ENCODE measurements at places on chromosomes 1 and 21.

GRCh38 chr1:39268906-39269305, 64.4 kb downstream of the MACF1 start:
- DNase-seq: no peak

DNA sequence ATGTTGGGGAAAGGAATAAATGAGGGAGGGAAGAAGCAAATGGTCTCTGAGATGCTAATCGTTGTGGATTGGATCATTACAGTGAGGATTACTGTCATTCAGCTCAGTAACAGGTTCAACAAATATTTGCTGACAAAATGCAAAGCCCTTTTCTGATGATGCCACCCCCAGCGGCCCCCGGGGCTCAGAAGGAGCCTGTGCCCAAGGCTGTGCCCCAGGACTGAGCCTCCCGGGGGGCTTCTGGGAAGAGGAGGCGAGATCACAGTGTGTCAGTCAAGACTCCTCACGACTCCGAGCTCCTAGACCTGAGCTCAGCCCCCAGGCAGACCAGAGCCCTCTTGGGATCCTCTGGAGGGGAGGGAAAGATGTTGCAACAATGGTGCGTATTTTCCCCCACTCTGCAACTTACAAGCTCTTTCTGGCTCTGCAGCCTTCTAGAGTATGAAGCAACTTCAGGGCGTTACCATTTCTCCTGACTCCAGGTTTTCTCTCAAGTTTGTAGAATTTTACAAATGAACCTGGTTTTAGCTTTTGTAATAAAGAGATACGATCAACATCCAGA, 20.8 kb downstream of the EPHA8 start:
- DNase-seq: no peak

- DNase-seq: no peak
Measured at GRCh38 chr1:43285269-43285990, at the start of gene C1orf210. C1orf210 (minus strand) TSS chr1:43285581; CDS start chr1:43283270, 2,311 bp downstream.

- DNase-seq: no peak
Measured at GRCh38 chr1:65792669-65793358, at the start of gene PDE4B. PDE4B (plus strand) TSS chr1:65792895.

- no peak for DNase-seq
Measured at GRCh38 chr1:47703981-47704596, 266.2 kb downstream of the FOXD2 start.

GRCh38 chr1:29521438-29521715, 285.1 kb downstream of the PTPRU start:
- DNase-seq: no peak

GRCh38 chr21:15445327-15445726, 284.5 kb upstream of the USP25 start:
- no peak for DNase-seq

GRCh38 chr1:172343240-172344160, 77.0 kb upstream of the C1orf105 start:
- no peak for DNase-seq

DNA sequence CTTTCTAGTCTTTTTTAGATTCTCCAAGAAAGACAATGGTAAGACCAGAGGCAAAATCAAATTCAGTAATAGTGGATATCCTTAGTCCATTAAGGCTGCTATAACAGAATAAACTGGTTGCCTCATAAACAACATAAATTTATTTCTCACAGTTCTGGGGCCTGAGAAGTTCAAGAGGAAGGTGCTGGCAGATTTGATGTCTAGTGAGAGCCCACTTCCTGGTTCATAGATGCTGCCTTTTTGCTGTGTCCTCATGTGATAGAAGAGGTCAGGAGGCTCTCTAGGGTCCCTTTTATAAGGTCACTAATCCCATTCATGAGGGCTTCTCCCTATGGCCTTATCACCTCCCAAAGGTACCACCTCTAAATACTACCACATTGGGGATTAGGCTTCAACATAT, 31.5 kb upstream of the BTG3 start:
- no peak for DNase-seq

DNA sequence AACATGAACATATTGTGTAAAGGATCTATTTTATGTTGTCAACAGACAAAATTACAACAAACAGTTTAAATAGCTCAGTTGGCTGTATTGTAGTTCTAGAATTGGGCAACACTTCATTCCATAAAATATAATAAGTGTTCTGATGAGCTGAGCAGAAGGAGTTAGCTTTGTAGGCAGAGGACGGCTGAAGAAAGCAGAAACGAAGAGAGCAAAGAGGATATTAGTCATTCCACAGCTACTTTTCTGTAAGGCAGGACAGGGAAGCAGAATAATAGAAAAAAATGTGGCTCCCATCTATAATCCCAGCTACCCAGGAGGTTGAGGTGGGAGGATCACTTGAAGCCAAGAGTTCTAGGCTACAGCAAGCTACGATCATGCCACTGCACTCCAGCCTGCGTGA, 20.2 kb upstream of the IVNS1ABP start:
- DNase-seq: no peak

DNA sequence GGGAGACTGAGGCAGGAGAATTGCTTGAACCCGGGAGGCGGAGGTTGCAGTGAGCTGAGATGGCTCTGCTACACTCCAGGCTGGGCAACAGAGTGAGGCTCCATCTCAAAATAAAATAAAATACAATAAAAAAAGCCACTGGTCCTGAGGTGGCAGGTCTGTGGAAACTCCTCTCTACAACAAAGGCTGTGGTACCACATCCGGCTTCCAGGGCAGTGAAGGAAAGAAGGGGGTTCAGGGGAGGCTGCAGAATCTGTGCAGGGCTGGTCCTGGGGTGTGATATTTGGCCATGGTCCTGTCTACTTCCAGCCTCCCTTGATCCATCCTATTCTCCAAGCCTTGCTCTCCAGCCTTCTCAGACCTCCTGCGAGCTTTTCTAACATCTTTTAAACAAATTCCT, 731 bp upstream of the ZNF683 start:
- no peak for DNase-seq

- no peak for DNase-seq
Measured at GRCh38 chr1:87985071-87985470, 656.4 kb downstream of the LMO4 start.

GRCh38 chr1:189787201-189787600, 690.5 kb downstream of the BRINP3 start:
- DNase-seq: no peak

GRCh38 chr1:92087542-92087941, 7.4 kb downstream of the BTBD8 start:
- no peak for DNase-seq

GRCh38 chr1:3072391-3073185, 3.6 kb downstream of the PRDM16 start:
- DNase-seq: no peak

DNA sequence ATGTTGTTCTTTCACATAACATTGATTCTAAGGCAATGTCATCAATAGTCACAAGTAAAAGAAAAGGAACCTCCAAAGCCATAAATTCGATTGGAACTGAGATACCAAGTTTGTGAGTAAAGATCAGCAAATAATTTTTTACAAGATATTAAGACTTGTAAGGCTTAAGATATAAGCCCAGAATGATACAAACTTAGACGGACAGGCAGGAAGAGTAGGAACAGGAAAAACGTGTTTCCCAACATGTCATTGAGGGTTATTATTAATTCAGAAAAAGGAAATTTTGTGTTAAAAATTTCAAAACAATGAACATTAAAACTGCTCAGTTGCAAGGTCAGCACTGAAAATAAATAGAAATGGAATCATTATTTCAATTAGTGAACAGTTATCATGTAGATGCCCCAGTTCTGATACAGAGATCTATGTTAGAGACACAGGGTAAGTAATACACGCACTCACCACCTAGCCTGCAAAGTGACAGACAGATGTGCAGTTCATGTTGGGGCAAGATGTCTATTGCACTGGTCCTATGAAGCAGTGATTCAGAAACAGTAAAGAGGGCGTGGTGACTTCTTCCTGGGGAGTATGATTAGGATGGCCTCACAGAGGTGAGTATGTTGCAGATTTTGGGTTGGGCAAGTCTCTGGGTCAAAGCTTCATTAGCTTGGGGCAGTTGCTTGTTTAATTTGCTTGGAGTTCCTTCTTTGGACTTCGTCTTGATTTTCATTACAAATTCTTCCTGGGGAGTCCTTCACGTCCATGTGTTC, 284.4 kb downstream of the SETD4 start:
- DNase-seq: no peak

GRCh38 chr1:63936276-63936675, 162.5 kb downstream of the ROR1 start:
- no peak for DNase-seq

- DNase-seq: no peak
Measured at GRCh38 chr1:235160383-235160956, 580 bp downstream of the RBM34 start.

- DNase-seq: no peak
Measured at GRCh38 chr21:45496968-45497845, 45.0 kb downstream of the SLC19A1 start.

- no peak for DNase-seq
Measured at GRCh38 chr1:80607064-80607463, 1193.7 kb upstream of the ADGRL2 start.

- no peak for DNase-seq
Measured at GRCh38 chr1:43934101-43934985, 742 bp downstream of the ARTN start.

DNA sequence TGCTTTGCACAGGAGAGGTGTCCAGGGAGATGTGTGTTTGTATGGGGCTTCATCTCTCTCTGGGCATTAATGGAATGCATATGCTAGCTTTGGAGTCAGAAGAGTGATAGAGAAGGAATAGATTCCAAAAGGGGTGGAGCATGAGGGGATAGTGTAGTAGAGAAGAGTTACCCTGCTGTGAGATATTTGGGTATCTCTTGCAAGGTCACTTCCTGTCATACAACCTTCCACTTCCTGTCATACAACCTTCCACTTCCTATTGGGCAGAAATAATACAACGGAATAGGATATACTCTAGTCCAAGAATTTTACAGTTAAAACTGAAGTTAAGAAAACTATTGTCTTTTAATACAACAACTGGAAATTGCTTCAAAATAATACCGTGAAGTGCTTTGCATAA, 351.8 kb upstream of the FMN2 start:
- no peak for DNase-seq

GRCh38 chr21:31255896-31256295, 88.2 kb downstream of the TIAM1 start:
- no peak for DNase-seq

GRCh38 chr1:239976130-239976968, 115.3 kb upstream of the FMN2 start:
- no peak for DNase-seq

GRCh38 chr1:112196731-112197130, 199.3 kb upstream of the CTTNBP2NL start:
- no peak for DNase-seq

DNA sequence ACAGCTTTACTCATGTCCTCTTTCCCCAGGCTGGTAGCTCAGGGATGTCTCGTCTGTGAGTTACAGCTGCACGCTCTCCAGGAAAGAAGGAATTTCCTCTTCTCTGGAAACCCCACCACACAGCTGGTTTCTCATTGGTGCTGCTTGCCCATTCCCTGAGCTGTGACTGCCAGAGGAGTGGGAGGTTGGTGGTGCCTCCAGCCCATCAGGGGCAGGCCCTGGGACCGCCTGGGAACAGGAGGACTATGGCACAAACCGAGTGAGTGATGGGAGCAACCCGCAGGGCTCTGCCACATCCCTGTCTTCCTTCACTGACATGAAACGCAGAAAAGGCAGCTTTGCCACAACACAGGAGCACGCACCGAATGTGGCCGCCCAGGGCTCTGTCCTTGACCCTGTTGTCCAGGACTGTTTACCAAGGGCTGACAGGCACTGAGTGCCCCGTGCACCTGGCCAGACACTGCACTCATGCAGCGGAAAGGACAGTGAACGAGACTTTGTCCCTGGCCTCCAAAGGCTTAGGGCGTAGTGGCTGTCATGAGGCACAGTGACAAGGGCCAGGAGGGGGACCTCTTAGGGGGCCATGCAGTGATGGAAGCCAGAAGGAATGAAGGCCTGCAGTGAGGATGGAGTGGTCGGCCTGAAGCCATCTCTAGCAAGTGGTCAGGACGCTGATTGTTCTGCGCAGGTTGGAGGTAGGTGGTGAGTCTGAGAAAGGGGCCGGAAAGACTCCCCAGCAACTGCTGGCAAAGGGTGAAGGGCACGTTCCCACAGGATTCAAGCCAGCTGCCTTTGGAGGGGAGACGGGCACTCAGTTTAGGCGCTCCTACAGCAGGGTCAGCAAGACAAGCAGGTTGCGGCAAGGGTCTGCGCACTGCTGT, 1.7 kb upstream of the CCNL2 start:
- no peak for DNase-seq

DNA sequence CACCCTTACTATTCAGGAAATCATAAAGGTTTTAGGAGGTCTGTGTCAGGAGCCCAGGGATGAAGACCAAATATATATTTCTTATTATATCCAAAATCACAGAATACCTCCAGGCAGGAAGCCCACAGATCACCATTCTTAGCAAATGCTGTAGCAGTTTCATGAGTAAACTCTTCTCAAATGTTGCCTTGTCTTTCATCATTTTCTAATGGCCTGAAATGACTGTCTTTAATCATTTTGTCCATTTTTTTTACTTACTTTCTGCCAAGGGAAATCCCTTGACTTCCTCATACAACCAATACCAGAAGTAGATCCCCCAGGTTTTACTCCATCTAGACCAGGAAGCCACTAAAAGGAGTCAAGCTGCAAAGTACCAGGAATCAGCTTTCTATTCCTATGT, 32.4 kb downstream of the PSMG1 start:
- DNase-seq: no peak

GRCh38 chr1:38241594-38242334, 195.2 kb upstream of the POU3F1 start:
- no peak for DNase-seq

GRCh38 chr1:175564119-175564518, 179.3 kb downstream of the TNR start:
- DNase-seq: no peak

Measured in thoracic aorta (tissue), 2 donors.